ENCODE measurements at places on chromosomes 13 and 19.

DNA sequence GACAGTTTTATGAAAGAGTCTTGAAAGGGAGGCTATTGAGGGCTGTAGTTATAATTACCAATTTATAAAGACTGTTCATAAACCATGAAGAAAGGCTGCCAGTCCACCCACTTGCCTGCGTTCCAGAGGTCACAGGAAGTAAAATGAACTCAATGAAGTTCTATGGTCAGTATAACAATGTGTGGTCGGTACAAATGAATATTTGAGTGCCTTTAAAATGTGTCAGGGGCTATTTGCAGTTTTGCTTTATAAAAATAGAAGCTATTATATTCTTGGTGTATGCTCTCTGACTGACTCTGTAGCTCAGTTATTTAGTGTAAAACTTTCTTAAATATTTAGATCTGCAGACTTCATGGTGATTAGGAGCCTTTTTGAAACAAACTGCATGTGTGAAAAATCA is 47.0 kb downstream of the ESD start:
- no peak for DNase-seq

GRCh38 chr13:36817996-36818803 is 822 bp upstream of the RFXAP start:
- DNase-seq, result no peak

DNA sequence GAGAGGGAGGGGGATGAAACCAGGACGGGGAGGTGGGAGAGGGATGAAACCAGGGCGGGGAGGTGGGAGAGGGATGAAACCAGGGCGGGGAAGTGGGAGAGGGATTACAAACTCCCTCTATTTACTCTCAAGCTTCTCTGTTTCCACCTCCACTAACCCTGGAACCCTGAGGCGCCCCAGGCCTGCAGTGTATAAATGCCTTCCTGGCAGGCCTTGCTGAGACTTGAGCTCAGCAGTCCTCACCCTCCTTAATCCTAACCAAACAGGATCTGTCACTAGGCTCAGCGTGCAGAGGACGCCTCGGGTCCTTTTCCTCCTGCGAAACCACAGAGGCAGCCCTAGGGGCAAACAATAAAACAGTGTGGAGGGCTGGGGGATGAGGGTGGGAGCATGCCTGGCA is 32.1 kb upstream of the OR1M1 start:
- DNase-seq, result no peak

DNA sequence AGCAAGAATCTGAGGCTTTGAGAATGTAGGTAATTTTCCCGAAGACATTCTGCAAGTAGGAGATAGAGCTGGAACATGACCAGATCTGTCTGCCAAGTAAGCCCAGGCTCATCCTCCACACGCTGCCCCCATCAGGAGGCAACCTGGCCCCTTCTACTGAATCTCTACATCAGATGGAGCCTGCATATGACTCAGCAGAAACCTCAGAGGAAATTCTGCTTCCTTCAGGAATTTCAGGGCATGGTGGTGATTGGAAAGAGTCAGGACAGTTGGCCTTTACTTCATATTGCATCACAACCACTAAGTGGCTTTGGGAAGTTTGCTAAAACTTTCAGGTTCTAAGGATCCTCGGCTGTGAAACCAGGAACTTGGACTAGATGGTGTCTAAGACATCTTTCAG is 85.2 kb downstream of the LRRC63 start:
- DNase-seq, result peak; percentile 5

- DNase-seq, result peak; percentile 85
Observed at GRCh38 chr13:52348071-52348470, 57.9 kb downstream of the THSD1 start.

DNA sequence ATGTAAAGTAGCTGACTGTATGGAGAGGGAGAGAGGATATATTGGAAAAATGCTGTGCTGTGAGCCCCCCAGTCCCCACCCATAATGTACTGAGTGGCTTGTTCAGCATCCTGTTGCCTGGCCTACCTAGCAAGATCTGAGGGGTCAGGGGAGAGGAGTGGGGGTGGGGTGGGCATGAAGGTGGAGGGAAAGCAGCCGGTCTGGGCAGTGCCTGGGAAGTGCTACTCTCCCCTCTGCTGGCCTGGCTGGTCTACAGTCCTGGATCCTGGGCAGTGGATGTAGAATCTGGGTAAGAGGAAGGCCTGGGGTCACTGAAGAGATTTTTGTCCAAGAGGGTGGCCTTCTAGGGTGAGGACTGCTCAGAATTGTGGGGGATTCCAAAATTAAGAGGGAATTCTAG is 210.5 kb downstream of the PDS5B start:
- no peak for DNase-seq

- DNase-seq, result peak; percentile 54
Observed at GRCh38 chr13:25901460-25902376, 150.1 kb downstream of the SHISA2 start.

DNA sequence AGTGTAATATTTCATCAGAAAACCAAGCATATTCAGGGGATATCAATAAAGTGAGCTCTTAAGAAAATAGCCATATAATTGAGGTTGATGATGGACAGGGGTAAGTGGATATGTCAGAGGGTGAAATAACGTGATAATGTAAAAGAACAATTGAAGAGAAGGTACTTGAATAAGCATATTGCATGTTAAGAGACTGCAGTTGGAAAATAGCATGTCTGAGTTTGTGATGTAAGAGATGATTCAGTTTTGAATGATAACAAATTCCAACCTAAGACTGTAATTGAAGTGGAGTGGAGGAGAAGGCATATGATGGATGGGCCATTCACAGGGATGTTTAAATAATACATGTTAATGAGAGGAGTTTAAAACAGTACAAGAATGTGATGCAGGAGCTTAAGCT is 1633.5 kb downstream of the SLITRK1 start:
- no peak for DNase-seq

DNA sequence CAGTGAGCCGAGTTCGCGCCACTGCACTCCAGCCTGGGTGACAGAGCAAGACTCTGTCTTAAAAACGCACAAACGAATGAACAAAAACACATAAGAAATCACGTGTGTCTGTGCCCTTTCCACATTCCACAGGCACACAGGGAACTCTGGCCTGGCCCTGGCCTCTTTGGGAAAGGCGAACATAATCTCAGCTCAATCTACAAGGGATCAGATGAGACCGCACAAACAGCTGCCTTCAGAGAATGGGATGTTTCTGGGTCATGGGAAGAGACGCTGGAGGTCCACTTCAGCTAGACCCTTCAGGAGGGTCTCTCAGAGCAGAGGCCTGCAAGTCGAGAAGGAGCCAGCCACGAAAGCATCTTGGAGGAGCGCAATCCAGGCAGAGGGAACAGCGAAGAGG is 6.3 kb upstream of the CRTC1 start:
- DNase-seq, result no peak

- no peak for DNase-seq
Observed at GRCh38 chr19:3719868-3720267, 11.7 kb downstream of the TJP3 start.

- no peak for DNase-seq
Observed at GRCh38 chr19:1452802-1453524, 3.0 kb downstream of the APC2 start.

GRCh38 chr19:13621413-13621812 is 115.1 kb upstream of the CACNA1A start:
- peak; percentile 97 for DNase-seq
